ENCODE measurements at places on chromosomes 3 and 15. TPM values are rescaled to one million over a fixed set of nuclear protein-coding genes. Genes with fewer than 3 reads are reported as not detected.
A peak's percentile ranks its signal among the peaks of the same experiment; 100 is the strongest.

The MYL3 gene
- total RNA-seq, result 1.4 TPM

DNA sequence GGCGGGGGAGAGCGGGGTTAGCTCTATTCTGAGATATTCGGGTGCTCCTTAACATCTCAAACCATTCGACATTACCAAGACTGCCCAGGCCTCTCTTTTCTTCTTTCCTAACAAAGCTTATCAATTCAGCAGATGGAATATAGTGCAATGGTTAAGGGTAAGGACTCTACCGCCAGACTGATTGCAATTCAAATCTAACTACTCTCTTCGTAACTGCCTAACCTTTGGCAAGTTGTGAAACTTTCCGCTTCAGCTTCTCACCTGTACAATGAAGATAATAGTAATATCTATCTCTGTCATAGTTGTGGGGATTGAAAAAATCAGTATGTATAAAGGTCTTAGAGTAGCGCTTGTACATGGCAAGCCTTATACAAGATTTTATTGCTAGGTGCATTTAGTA lies 972 bp downstream of the UBA5 start:
- DNase-seq, result no peak

The KBTBD12 gene
- total RNA-seq, result 0.05 TPM

The GHRL gene
- total RNA-seq, result 0.30 TPM

The RLBP1 gene
- total RNA-seq, result not detected

DNA sequence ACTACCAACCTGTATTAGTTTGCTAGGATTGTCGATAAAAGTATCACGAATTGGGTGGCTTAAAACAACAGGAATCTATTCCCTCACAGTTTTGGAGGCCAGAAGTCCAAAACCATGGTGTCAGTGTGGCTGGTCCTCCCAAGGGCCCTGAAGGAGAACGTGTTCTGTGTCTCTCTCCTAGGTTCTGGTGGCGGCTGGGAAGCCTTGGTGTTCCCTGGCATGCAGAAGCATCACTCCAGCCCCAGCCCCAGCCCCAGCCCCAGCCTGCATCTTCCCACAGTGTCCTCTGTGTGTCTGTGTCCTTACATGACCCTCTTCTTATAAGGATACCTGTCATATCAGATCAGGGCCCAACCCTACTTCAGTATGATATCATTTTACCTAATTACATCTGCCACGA lies 272.5 kb upstream of the LYSMD4 start:
- no peak for DNase-seq

DNA sequence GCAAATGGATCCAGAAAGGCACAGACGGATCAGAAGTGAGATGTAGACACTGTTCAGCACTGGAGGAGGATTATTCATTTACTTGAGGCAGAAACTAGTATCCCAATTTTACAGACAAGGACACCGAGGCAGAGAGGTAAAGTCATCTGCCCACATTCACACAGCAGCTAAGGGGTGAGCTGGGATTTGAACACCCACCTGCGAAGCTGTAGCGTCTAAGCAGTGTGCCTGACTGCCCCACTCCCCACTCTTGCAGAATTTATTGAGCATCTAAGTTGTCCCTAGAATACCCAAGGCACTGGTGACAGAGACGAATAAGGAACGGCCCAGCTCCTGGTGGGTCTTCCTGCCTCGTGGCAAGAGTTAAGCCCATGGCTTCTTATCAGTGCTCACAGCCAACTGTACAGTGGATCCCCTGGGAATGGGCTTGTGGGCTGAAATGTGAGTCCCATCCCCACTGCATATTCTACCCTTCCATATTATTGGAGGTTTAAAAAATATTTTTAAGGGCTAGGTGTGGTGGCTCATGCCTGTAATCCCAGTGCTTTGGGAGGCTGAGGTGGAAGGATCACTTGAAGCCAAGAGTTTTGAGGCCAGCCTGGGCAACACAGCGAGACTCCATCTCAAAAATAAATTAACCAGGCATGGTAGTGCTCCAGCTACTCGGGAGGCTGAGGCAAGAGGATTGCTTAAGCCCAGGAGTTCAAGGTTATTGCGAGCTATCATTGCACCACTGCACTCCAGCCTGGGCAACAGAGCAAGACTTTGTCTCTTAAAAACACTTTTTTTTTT lies 77.6 kb downstream of the IQSEC1 start:
- no peak for DNase-seq

The REC114 gene
- total RNA-seq, result not detected

DNA sequence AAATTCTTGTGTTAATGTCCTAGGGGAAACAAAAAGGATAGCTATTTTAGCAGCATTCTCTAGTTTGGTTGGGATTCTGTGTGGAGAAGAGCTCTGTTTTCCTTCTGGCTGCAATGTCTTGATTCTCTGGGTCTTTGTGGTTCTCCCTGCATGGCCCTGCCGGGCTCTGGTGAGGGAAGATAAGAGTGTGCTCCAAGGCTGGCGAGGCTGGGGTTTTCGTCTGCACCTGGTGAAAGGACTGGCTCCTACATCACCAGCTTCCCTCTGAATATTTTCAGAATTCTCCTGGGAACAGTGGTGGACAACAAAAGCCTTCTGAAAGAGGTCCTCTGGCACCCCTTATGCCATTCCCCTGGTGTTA lies 38.1 kb upstream of the SFMBT1 start:
- peak; percentile 36 for DNase-seq

The CLCN2 gene
- total RNA-seq, result 4.8 TPM

The GOLGA8H gene
- 0.15 TPM for total RNA-seq

The SLC28A2 gene
- total RNA-seq, result 0.15 TPM

GRCh38 chr3:70905491-70905890 lies 593.1 kb upstream of the MDFIC2 start:
- DNase-seq, result no peak

GRCh38 chr15:94098921-94099573 lies 132.3 kb upstream of the MCTP2 start:
- DNase-seq, result no peak

The OSTN gene
- total RNA-seq, result not detected

- DNase-seq, result no peak
Observed at GRCh38 chr3:127459891-127460290, 130.6 kb downstream of the TPRA1 start.

DNA sequence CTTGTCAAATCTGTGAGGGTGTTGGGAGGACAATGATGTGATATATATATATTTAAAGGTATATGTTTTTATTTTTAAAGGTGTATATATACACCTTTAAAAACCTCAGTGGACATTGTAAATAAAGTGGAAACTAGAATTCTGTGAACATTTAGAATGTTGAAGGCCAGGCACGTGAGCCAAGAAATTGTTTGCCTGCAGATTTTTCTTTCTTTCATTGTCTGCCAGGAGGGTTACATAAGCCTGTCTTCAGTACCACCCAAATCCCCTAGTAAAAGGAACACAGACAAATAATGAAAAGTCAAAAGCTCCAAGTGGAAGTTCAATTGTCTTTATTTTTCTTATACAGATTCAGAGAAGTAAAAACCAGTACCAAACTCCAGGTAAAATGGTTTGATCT lies 42.4 kb downstream of the TM4SF4 start:
- no peak for DNase-seq

GRCh38 chr3:62375655-62376453 lies 2.5 kb upstream of the FEZF2 start:
- no peak for DNase-seq

DNA sequence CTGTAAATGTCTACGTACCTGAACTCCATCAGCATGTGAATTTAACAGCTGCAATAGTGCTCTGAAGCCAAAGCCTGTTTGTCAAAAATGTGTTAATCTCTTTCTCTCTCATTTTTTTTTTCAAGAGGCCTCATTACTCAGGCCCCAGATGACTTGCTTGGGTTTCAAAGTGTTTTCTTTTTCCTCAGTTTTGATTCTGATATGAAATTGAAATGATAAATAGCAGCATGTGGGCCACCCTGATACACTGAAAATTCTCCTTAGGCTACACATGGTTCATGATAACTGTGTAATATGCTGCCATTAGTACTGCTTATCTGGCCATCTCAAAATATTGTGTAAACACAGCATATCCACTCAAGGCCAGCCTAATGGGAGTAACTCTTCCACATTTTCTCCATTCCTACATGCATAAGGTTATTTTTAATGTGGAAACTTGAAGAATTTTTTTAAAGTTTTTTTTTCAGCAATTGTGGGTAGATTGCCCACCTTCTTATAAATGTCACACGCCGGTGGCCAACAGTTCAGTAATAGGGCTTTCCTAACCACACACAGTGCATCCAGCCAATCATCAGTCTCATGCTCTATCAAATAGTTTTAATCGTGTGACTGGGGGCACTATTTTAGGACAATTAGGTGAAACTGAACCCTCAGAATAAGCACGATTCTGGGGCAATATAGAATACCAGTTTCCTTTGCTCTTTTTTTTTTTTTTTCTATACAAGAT lies 13.1 kb upstream of the DENND4A start:
- no peak for DNase-seq

The ARHGEF26 gene
- 26.3 TPM for total RNA-seq

DNA sequence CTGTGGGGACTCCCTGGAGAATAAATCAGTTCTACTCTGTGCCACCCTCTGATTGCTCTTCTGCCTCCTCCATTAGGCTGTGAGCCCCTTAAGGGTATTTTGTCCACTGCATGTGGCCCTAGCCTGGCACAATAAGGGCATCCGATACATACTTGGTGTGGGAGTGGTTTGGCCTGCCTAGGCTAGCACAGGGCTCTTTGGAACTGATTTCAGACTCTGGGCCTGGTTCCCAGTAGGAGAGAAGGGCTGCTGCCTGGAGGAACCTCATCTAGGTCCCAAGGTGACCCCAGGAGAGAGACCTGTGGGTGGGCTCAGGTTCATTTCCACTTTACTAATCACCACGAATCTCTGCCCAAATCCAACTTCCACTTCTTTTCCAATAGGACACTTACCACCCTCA lies 5.3 kb upstream of the CTDSPL start:
- DNase-seq, result peak; percentile 72

The PPM1L gene
- total RNA-seq, result 26.4 TPM

GRCh38 chr3:14238930-14239329 lies 60.3 kb downstream of the LSM3 start:
- no peak for DNase-seq

GRCh38 chr3:126026277-126026751 lies 57.3 kb downstream of the ROPN1B start:
- peak; percentile 35 for DNase-seq

- DNase-seq, result no peak
Observed at GRCh38 chr3:166275024-166275390, 437.8 kb upstream of the BCHE start.

The ARGFX gene
- total RNA-seq, result not detected

The CHRNA5 gene
- total RNA-seq, result 0.35 TPM

The GOLGA6L7 gene
- not detected for total RNA-seq

DNA sequence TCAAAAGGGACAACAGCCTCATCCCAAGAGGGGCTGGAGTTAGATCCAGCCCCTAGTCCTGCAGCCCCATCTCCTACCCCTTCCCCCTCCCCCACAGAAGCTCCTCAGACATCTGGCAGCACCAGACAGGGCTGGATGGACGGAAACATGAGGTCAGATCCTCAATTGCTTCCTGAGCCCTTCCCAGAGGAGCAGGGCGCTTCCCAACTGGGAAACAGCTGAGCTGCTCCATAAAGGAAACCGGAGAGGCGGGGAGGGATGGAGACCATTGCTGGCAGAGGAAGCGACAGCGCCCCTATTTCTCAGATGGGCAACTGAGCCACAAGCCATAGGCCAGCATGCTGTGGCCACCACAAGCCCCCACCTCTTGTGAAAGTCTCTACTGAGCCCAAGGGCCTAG lies 18.3 kb upstream of the CYP11A1 start:
- DNase-seq, result no peak

DNA sequence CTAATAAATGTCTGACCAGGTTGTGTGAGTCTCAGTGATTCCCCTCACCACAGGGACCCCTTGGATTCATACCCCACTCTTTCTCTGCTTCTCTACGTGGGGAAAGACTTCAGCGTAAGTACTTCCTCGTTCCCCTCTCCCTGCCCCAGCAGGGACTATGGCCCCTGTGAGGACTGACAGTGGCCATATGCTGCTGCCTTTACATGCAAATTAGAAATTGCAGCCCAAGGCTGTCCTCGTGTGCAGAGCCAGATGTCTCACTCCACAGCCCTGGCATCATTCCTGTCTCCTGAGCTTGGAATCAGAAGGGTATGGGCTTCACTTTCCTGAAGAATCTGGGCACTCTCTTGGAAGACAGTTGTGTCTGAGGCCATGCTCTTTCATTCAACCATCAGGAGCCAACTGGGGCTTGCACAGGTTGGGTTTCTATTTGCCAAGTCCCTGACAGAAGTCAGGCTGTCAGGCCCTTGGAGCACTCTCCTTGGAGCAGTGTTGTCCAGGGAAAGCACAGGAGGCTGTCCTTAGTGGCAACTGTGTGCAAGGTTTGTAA lies 30.5 kb upstream of the IQCF2 start:
- DNase-seq, result no peak

- DNase-seq, result no peak
Observed at GRCh38 chr15:45164914-45165313, 22.9 kb downstream of the SHF start.

GRCh38 chr3:157238457-157238856 lies 78.5 kb upstream of the CCNL1 start:
- no peak for DNase-seq

The TMEM207 gene
- not detected for total RNA-seq

The HTR3E gene
- total RNA-seq, result not detected

- DNase-seq, result no peak
Observed at GRCh38 chr15:99981191-99981647, 248.0 kb upstream of the LYSMD4 start.

The NUP210 gene
- 19.1 TPM for total RNA-seq

- no peak for DNase-seq
Observed at GRCh38 chr3:63791974-63792373, 27.1 kb upstream of the C3orf49 start.

The GOLGA8M gene
- total RNA-seq, result 6.8 TPM

The RPSA gene
- total RNA-seq, result 280 TPM

The ZIC4 gene
- 0.45 TPM for total RNA-seq

The NXPE3 gene
- 1.3 TPM for total RNA-seq

DNA sequence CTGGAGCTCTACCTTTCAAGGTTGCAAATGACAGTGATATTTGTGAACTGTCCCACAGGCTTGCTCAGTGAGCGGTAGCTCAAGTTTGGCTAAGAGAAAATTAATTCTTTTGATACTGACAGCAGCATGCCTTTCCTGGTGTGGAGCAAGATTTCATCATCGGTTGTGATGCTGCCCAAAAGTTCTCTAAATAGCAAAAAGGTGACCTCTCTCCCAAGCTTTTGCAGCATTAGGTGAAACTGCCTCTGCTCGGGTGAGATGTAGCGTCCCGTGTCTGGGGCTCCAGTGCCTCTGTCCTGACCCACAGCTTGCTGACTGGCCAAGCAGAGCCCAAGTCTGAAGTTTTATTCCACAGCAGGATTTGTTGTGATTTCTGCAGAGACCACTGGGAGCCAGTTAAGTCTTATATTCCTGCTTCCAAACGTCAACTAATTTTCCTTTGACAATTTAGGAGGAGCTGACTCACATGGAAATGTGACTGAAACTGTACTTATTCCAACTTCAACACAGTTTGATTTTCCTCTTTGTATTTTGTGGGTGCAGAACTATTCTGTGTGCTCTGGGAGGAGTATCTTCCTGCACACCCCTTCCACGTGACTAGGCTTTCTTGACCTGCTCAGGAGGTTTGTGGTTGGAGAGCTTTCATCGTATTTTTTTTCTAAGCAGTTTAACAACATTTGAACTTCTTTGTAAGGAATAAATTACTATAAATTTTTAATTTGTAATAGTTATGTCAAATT lies 5.9 kb downstream of the SYNM start:
- no peak for DNase-seq
